ENCODE measurements at places on chromosomes 3 and 15. TPM values are rescaled to one million over a fixed set of nuclear protein-coding genes. Genes with fewer than 3 reads are reported as not detected.

The SNTN gene
- not detected for polyA plus RNA-seq

The PPP1R14D gene
- polyA plus RNA-seq, result 0.55 TPM

The KBTBD13 gene
- 0.11 TPM for polyA plus RNA-seq

The ZNF609 gene
- 36.8 TPM for polyA plus RNA-seq

The ZNF860 gene
- polyA plus RNA-seq, result 2.3 TPM

The THAP10 gene
- 10.9 TPM for polyA plus RNA-seq

The CEP152 gene
- polyA plus RNA-seq, result 7.1 TPM

The GCHFR gene
- polyA plus RNA-seq, result 33.4 TPM

The KLF13 gene
- polyA plus RNA-seq, result 74.4 TPM

The GOLGA8G gene
- not detected for polyA plus RNA-seq

The AGTR1 gene
- polyA plus RNA-seq, result 31.8 TPM

The SPINK8 gene
- polyA plus RNA-seq, result not detected

The GPR87 gene
- 0.18 TPM for polyA plus RNA-seq

The SHC4 gene
- 2.7 TPM for polyA plus RNA-seq
